ENCODE measurements at places on chromosomes 2 and 18.

DNA sequence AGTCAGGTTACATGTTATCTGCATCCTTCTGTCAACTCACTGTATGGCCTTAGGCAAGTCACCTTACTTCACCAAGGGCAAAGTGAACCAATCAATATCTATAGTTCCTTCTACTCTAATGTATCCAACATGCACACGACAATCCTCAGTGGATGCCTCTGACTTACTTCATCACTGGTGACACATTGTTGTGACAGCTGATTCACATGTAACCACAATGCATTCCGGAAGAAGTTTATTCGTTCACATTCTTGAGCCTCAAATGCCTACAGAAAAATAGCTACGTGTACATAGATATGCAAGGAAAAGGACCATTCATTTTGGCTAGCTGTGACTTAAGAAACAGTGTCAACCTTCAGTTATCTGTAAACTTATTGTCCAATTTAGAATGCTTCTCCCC is 26.3 kb upstream of the EPG5 start:
- no peak for DNase-seq

GRCh38 chr2:17079262-17079661 is 413.6 kb upstream of the CYRIA start:
- DNase-seq: no peak

DNA sequence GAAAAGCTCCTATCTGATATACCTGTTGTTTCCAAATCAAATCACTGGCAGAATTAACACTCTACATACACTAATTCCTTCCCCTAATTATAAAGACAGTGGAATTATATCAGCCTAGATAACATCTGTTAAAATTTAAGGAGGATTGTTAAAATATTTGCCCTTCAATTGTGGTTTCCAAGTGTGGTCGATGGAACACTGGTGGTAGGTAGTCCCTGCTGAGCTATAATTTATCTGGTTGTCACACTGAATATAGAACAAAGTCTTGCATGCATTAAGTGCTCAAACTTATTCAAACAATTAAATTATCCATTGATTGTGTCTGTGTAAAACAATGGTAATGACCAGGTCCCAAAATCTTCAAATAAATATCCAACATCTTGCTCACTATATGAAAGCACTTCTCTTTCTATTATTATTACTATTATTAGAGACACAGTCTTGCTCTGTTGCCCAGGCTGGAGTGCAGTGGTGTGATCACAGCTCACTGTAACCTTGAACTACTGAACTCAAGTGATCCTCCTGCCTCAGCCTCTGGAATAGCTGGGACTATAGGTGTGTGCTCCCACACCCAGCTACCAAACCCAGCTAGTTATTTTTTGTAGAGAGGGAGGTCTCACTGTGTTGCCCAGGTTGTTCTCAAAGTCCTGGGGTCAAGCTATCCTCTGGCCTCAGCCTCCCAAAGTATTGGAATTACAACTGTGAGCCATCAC is 12.0 kb downstream of the CDH2 start:
- DNase-seq: no peak

DNA sequence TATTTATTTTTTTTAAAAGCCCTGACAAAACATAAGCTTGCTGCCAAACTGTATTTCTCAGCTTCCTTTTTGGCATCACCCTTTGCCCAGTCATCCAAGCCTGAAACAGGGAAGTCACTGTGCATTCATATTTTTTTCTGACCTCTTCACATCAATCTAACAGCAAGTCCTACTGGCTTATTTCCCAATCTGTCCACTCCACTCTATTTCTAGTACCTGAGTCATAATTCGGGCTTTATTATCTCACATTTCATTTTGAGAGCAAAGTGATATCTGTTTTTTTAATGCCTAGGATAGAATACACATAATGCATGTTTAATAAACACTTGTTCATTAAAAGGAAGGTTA is 5.1 kb downstream of the HNMT start:
- DNase-seq: peak; percentile 65

GRCh38 chr2:43070030-43070429 is 156.4 kb downstream of the ZFP36L2 start:
- DNase-seq: no peak
